ENCODE measurements at places on chromosomes 3 and 15.

DNA sequence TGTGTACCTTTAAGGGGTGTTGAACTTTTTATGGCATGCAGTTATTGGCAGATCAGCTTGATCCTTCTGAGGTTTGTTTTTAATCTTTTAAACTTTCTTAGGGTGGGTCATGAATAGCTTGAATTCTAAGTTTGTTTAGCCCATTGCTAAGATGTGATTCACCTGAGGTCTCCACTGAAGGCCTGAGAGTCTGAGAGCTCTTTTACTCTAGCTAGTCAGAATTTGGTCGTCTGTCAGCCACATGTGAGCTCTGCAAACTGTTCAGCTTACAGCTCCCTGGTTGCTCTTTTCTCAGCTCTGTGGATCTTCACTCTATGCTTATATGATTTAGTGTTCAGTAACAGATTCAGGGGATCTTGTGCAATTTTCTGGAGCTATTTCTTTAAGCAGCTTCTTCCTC lies 161.3 kb downstream of the ABHD5 start:
- no peak for DNase-seq

DNA sequence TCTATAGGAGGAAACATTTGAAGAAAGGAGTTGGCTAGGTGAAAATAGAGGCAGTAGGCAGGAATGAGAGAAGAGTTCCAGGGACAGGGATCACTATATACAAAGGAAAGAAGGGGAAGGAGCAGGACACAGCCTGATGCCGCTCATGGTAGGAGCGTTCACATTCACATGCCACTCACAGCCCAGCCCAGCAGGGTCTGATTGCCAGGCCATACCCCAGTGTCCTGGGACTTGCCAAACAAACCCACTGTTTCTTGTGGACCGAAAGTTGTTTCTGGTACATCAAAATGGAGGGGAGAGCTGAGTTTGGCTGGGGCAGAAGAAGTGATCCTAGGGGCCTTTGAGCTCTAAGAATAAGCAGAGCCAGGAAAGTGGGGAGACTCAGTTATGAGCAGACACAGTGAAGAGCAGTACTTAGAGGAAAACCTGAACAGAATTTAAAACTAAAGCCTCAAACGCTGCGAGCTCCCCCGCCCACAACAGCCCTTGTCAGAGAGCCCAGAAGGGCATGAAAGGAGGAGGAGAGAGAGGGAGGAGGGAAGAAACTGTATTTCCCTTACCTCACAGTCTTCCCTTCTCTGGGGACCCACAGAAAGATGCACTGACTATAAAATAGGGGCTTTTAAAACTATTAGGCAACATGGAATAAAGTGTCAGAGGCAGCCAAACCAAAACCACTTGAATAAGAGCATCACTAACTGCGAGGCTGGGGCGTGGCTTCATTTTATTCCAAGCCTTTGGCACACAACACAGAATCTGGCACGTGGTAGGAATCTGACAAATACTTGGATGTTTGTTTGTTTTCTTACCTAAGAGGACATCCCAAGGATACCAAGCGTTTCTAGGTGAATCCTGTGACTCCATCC lies 129.0 kb downstream of the RPL22L1 start:
- DNase-seq, result no peak

- DNase-seq, result no peak
Measured at GRCh38 chr3:110027446-110028080, 690.2 kb upstream of the DPPA4 start.

DNA sequence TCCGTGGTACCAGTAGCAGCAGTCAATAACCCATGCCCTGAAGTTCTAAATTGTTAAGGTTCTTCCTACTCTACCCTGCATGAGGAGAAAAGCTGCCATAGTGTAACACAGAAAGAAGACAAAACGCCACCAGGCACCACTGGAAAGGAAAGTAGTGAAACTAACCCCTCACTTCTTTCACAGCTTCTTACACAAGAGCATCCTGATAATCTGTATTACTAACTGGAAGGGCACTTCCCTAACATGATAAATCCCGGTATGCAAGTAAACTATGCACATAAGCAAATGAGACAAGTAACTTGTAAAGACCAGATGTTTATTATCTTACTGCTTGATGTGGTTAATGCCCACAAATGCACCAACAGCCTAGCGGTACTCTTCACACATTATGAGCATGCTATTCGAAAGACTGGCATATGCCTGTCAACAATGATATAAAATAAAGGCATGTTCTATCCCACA lies 141.3 kb downstream of the ADAM10 start:
- no peak for DNase-seq

DNA sequence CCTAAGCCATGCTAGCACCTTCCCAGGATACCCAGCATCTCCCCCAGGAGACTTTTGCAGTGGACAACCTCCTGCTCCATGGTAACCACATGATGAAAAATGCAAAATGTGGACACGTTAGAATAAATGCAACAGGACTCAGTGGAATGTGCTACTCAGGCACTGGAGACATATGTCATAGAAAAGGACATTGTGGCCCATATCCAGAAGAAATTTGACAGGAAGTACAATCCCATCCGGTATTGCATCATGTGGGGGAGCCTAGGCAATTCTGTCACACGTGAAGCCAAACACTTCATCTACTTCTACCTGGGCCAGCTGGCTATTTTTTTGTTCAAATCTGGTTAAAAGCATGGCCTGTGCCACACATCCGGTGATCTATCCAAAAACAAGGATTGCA lies 227.2 kb upstream of the GPR149 start:
- DNase-seq, result no peak

- DNase-seq, result no peak
Measured at GRCh38 chr3:143786219-143787191, 61.8 kb downstream of the SLC9A9 start.

DNA sequence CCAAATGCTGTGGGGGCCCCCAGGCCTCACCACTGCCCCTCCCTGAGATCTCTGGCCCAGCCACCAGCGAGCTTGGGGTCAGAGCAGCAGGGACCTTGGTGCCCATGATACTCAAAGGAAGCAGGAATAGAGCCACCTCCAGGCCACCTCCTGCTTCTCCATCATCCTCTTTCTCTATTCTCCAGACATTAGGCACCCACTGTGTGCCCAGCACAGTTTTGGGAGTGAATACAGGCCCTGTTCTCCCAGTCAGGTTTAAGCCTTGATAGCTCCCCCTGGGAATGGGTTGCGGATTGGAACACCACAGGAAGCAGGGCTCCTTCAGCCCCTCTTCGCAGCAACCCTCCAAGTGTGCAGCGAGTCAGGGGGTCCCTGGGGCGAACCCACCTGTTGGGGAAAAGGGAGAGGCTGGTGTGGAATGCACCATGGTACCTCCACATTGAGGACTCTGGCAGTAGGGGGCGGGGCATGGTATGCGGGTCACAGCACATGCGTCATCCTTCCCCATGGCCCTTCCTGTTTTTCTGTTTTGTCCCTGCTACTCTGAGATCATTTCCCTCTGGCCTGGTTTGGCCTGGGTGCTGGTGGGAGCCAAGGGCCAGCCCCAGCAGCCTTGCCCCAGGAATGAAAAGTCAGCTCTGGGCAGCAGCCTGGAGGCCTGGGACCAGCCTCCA lies 14.2 kb upstream of the SEMA3B start:
- DNase-seq, result no peak

GRCh38 chr3:129795186-129796010 lies 98.1 kb downstream of the TMCC1 start:
- no peak for DNase-seq

GRCh38 chr3:65953301-65953812 lies 85.4 kb downstream of the MAGI1 start:
- DNase-seq, result no peak

DNA sequence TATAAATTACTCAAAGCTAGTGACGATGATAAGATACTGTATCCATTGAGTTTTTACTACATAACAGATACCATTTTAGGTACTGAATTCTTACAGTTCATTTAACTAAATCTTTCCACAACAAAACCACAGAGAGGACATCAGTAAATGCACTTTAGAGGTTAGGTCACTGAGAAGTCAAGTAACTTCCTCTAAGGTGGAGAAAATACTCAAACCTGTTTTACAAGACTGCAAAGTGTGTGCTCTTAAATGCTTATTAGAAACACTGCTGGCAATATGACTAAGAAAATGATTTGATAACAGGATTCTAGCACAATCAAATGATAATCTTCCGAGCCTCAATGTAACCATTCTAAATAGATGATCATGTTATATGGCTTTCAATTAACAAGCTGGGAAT lies 99.4 kb downstream of the UBE3A start:
- no peak for DNase-seq

- no peak for DNase-seq
Measured at GRCh38 chr3:29653680-29654079, 372.8 kb downstream of the RBMS3 start.

- DNase-seq, result no peak
Measured at GRCh38 chr15:99989095-99989494, 255.9 kb upstream of the LYSMD4 start.

- no peak for DNase-seq
Measured at GRCh38 chr15:61393524-61393923, 164.4 kb upstream of the RORA start.

DNA sequence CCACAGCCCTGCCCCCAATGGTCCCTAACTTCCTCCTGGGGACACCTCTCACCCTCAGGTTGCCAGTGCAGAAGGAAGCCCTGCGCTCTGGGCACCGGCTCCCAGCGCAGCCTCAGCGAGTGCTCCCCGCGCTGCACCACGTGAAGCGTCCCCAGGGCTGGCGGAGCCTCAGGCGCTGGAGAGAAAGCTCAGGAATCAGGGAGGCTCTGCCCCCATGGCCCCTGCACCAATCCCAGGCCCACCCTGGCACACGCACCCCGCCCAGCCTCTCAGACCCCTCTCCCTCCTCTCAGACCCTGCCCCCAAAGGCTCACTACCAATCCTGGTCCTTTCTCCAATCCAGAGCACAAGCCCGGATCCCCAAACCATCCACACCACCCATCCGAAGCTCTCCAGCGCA lies 6.9 kb downstream of the COL7A1 start:
- no peak for DNase-seq

DNA sequence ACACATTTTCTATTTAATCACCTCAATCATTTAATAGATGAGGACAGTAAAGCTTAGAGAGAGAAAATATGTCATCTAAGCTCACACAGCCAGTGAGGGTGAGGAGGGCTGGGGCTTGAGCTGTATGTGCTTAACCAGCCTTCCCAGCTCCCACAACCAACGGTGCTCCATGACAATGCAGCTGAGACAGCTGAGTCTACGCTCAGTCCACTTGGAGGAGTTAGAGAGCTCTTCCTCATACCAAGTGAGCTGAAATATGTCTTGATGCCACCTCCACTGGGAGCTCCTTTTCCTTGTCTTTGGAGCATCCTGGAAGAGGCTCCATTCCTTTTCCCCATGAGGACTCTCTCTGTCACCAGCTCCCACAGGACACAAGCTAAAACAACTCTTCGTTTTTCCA lies 9.3 kb downstream of the HOMER2 start:
- no peak for DNase-seq

DNA sequence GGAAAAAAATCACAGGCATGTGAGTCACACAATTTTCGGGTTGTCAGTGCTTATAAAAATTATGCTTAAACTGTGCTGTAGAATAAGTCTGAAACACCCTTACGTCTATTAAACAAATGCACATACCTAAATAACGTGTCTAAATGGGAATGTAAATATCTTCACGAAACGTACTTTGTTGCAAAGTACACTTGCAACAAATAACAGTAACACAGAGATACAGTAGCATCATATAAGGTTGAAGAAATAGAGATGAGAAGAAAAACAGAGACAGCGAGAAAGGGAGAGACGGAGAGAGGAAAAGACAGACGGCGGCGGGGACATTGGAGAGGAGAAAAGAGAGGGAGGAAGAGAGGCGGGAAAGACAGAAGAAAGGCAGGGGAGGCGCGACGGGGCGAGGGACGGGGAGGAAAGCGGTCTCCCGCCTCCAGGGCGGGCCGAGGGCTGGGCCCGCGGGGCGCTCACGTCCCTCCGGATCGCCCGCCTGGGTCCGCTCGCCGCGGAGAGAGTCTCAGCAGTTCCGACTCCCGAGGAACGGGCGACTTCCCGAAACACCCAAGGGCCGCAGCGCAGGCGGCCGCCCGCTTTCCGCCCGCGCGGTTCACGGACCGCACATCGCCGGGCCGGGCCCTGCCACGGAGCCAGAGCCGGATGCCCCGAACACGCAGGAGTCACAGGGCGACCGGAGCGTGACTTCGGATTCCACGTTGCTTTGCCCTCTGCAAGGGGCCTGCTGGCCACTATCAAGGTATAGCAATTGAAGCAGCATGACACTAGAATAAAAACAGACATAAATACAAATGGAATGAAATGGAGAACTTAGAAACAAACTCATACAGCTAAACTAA lies 153.4 kb downstream of the LMLN start:
- DNase-seq, result no peak

DNA sequence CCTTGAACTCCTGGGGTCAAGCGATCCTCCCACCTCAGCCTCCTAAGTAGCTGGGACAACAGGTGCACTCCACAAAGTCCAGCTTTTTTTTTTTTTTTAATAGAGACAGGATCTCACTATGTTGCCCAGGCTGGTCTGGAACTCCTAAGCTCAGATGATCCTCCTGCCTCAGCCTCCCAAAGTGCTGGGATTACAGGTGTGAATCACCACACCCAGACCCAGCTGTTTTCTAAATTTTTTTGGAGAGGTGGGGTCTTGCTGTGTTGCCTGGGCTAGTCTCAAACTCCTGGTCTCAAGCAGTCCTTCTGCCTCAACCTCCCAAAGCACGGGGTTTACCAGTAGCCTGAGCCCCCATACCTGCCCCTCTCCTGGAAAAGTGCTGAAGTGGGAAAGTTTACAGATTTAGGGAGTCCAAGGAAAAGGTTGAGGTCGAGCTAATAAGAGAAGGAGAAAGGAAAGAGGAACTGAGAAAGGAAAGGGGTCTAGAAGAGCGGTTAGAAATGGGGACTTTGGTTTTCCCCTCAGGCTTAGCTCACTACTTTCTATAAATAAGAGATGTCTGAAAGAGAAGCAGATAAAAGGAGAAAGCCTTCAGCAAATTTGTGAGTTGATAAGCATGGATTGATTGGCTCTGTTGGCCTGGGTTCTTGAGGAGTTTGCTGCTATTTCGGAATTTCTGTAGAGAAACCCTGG lies 23.6 kb downstream of the UBE2E1 start:
- no peak for DNase-seq

DNA sequence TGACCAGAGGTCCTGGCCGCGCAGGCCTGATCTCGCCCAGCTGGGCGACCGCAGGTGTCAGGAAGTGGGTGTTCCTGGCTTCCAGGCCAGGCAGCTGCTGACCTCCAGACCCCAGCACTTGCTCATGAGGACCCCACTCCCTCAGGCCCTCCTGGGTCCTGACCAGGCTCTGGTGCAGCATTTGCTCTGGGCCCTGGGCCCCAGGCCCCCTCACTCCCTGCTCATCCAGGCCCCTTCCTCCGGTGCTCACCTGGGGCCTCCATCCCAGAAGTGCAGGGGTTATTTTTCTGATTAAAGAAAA lies 7.7 kb upstream of the ROPN1B start:
- no peak for DNase-seq

- DNase-seq, result no peak
Measured at GRCh38 chr15:67820122-67820991, 5.0 kb upstream of the SKOR1 start.

DNA sequence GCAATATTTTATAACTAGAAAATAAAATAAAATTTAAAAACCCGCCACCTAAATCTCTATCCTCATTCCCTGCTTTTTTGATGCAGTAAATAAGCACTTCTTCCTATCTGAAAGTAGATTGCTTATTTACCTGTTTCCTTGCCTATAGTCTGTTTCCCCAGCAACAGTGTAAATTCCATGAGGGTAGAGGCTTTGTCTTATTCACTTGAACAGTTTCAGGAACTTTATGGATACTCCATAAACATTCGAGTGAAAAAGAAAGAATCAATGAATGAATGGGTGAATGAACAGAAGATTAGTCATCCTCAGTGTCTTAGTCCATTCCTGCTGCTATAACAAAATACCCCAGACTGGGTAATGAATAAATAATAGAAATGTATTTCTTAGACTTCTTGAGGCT lies 41.7 kb downstream of the SHC4 start:
- DNase-seq, result no peak

Data from activated CD4-positive, CD25-positive, alpha-beta regulatory T cell (primary cell).